ENCODE measurements at places on chromosomes 11 and 22. TPM values are rescaled to one million over a fixed set of nuclear protein-coding genes. Genes with fewer than 3 reads are reported as not detected.

DNA sequence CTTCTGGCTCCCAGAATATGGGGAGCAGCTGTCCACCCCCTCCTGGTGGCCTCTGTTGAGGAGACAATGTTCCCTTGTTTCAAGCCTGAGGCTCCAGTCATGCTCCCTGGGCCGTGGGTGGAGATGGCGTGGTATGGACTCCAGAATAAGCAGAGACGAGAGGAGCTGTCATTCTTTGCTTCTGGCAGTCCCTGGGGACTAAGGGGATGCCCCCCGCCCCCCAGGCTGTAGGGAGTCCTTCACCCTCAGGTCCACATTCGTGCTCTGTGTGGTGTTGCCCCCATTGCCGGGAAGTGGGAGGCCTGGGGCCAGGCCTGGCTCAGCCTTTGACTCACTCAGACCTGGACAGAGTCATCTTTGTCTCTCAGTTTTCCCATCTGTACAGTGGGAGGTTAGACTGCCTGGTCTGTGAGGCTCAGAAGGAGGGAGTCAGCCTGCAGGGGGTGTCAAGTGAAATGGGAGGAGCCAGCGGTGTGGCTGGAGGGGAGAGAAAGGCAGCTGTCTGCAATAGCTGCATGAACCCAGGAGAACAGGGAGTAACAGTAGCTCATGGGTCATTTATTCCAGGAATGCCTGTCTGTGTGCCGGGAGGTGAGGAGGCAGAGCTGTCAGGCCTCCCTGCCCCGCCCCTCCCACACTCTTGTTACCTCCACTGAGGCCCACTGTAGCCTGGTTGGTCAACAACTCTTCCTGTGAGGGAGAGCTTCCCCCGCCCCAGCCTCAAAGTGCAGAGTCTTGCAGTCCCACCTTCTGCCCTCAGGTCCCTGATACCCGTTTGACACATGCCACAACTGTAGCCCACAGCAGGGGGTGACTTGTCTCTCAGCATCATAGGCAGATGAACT lies 6.3 kb downstream of the ARHGEF17 start:
- no peak for DNase-seq

DNA sequence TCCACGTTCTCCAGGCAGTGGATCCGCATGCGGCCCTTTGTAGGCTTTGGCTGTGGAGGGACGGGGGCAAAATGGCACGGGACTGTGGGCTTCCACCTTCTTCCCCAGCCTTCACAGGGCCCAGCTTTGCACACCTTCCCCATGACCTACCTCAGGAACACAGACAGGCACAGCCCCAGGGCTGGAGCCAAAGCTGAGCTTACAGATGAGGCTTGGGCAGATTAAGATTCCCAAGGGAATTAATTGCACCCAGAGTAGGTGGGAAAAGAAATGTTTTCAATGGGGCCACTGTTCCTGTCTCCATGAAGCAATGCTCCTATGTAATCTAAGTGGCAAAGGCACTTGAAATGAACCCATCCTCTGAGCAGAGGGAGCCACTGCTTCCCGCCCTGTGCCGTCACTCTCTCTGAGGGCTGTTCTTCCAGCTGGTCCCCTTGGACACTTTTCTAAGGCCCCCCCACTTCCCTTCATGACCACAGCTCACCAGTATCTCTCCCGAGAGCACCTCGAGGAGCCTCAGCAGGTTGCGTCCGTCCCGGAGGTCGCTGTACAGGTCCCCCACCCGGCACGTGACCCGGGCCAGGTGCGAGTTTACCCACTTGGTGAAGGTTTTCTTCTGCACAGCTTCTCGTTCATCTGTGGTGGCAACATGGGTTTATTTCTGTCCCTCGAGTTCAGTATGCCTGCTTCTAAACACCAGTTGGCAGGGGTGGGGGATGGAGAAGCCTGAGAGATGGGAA lies 13.5 kb downstream of the SPTBN2 start:
- DNase-seq: no peak

GRCh38 chr11:37557990-37558389 lies 960.0 kb upstream of the RAG2 start:
- no peak for DNase-seq

DNA sequence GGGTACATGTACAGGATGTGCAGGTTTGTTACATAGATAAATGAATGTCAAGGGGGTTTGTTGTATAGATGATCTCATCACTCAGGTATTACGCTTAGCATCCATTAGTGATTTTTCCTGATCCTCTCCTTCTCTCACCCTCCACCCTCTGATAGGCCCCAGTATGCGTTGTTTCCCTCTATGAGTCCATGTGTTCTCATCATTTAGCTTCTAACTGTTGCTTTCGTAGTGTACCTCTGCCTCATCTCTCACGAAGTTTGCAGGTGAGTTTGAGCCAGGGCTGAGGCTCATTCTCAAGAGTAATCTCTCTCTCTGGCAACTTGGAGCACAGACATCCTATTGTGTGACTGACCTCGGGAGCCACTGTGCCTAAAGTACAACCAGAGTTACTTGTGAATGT lies 4.7 kb upstream of the HBE1 start:
- no peak for DNase-seq

DNA sequence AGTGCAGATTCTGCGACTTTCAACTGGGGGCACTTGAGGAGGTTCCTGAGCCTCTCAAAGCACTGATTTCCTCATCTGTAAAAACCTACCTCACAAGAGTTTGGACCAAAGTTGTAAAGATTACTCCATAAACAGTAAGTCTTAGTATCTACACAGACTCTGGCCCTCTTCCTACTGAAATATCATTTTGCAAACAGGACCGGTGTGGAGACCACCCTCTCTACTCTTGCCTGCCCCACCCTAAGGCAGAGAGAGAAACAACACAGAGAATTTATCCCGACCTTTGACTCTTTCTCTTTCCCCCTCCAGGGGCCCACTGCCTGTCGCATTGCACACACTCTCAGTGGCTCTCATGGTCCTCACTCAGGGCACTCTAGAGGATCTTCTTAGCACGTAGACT lies 117.9 kb upstream of the LDLRAD3 start:
- DNase-seq: no peak

PRAME gene
- not detected for total RNA-seq

MUS81 gene
- 51.4 TPM for total RNA-seq

CARD18 gene
- total RNA-seq: not detected

FDX1 gene
- total RNA-seq: 12.3 TPM

AIFM3 gene
- total RNA-seq: 0.10 TPM

MS4A4A gene
- not detected for total RNA-seq

Data from activated naive CD4-positive, alpha-beta T cell treated with anti-CD3 and anti-CD28 coated beads for 36 hours (primary cell).